Activated T-helper 2 cell treated with anti-CD3 and anti-CD28 coated beads, Interferon-gamma antibody, Interleukin-2, Interleukin-4, amounts not matched to agents 10 μg/mL and 5 μg/mL and 100 μg/mL, durations not matched to agents 14 hours and 24 hours and 36 hours (primary cell): ENCODE measurements at places on chromosomes 1 and 21. TPM values are rescaled to one million over a fixed set of nuclear protein-coding genes. Genes with fewer than 3 reads are reported as not detected.

DNA sequence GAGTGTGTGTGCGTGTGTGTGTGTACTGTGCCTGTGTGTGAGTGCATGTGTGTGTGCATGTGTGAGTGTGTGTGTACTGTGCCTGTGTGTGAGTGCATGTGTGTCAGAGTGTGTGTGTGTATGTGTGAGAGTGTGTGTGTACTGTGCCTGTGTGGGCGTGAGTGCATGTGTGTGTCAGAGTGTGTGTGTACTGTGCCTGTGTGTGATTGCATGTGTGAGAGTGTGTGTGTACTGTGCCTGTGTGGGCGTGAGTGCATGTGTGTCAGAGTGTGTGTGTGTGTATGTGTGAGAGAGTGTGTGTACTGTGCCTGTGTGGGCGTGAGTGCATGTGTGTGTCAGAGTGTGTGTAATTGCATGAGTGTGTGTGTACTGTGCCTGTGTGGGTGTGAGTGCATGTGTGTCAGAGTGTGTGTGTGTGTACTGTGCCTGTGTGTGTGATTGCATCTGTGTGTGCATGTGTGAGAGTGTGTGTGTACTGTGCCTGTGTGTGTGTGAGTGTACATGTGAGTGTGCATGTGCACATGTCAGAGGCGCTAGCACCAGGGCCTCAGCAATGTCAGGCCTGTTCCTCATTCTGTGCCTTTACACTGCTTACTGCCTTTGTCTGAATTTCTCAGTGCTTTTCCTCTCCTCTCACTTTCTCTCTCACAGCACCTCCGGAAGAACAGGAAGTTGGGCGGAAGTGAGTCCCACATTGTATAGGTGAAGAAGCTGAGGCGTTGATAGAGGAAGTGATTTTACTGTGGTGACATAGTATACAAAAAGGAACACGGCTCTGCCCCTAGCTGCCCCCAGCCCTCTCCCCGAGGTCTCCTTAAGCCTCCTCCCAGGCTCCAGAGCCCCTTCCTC is 4.9 kb downstream of the SLC5A9 start:
- no peak overlapping the region for H3K4me3 ChIP-seq
- no peaks in the 10 kb centered on the region for H3K36me3 ChIP-seq
- DNase-seq: no peak
- no peak overlapping the region for H3K27ac ChIP-seq
- no peaks in the 10 kb centered on the region for H3K27me3 ChIP-seq

GRCh38 chr1:21935393-21935804 is 1.7 kb downstream of the HSPG2 start:
- no peak for DNase-seq
- no peak overlapping the region for H3K27ac ChIP-seq
- H3K4me3 ChIP-seq: peak overlapping the region; percentile 43

GRCh38 chr1:158552296-158552695 is 1.9 kb downstream of the OR6Y1 start:
- no peak overlapping the region for H3K4me3 ChIP-seq
- no peak overlapping the region for H3K27ac ChIP-seq

- H3K4me1 ChIP-seq: peaks cover 1% of the 10 kb centered on the region
- no peak overlapping the region for H3K4me3 ChIP-seq
- peaks cover 44% of the 10 kb centered on the region for H3K36me3 ChIP-seq
- H3K27ac ChIP-seq: no peak overlapping the region
Observed at GRCh38 chr1:22506130-22506692, 54.6 kb downstream of the ZBTB40 start.

RNPC3 gene
- 15.9 and 19.3 TPM in 2 replicates for total RNA-seq

ABCD3 gene
- 61.4 and 63.5 TPM in 2 replicates for total RNA-seq

ACTN2 gene
- total RNA-seq: 0.21 and 0.23 TPM in 2 replicates
